Testis (tissue), 5 donors: ENCODE measurements at places on chromosomes 7 and 10.

DNA sequence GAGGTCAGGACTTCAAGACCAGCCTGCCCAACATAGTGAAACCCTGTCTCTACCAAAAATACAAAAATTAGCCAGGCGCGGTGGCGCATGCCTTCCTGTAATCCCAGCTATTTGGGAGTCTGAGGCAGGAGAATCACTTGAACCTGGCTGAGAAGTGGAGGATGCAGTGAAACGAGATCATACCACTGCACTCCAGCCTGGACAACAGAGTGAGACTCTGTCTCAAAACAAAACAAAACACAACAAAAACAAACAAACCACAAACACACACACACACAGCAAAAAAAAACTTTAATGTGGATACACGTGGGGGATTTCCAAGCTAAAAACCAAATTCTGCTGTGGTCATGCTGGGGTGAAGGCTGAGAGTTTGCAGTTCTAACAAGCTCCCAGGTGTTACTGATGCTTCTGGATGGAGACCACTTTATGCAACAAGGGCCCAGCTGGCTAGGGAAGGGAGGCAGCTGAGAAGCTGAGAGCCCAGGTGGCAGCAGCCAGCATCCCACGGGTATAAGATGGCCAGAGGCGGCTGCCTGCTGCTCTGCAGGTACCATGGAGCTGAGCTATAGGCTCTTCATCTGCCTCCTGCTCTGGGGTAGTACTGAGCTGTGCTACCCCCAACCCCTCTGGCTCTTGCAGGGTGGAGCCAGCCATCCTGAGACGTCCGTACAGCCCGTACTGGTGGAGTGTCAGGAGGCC lies at the start of gene ZP3:
Gene ZP3 (plus strand): TSS at position 538 of the 699 bp plus-strand sequence. CDS start 15 bp downstream, at position 553.
- DNase-seq: no peak
- no peaks in the 10 kb centered on the region for H3K36me3 ChIP-seq
- H3K4me1 ChIP-seq: no peaks in the 10 kb centered on the region
- H3K4me3 ChIP-seq: no peak within 1 kb of the TSS

- no peak overlapping the region for H3K4me3 ChIP-seq
- H3K27me3 ChIP-seq: no peaks in the 10 kb centered on the region
- DNase-seq: no peak
- H3K36me3 ChIP-seq: no peaks in the 10 kb centered on the region
- H3K4me1 ChIP-seq: no peaks in the 10 kb centered on the region
- no peak overlapping the region for H3K27ac ChIP-seq
Measured at GRCh38 chr7:81419731-81420130, 350.1 kb downstream of the HGF start.

GRCh38 chr10:639001-639750 lies 50.3 kb downstream of the DIP2C start:
- no peak for DNase-seq
- H3K27ac ChIP-seq: no peak overlapping the region
- H3K36me3 ChIP-seq: no peaks in the 10 kb centered on the region
- H3K27me3 ChIP-seq: no peaks in the 10 kb centered on the region

DNA sequence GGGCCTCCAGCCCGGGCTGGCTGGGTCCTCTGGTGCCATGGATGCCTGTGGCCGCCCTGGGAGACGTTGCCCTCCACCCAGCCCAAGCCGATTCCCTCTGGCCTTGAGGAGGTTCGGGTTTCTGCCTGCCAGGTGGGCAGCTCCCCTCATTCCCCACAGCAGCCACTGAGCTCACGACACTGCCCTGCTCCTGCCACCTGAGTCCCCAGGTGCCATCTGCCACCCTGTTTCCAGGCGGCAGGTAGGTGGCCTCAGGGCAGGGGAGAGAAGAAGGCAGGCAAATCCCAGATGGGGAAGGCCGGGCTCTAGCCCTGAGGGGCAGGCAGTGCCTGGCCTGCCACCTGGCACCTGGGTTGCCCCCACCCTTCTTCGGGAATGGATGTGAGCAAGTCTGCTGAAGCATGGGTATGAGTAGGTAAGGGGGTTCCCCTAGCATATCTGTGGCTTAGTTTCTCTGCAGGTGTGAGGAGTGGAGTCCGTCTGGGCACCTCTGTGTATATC lies 92.2 kb upstream of the PPIF start:
- H3K27me3 ChIP-seq: no peaks in the 10 kb centered on the region
- no peak for DNase-seq
- H3K36me3 ChIP-seq: no peaks in the 10 kb centered on the region
- no peaks in the 10 kb centered on the region for H3K4me1 ChIP-seq
- H3K27ac ChIP-seq: no peak overlapping the region

DNA sequence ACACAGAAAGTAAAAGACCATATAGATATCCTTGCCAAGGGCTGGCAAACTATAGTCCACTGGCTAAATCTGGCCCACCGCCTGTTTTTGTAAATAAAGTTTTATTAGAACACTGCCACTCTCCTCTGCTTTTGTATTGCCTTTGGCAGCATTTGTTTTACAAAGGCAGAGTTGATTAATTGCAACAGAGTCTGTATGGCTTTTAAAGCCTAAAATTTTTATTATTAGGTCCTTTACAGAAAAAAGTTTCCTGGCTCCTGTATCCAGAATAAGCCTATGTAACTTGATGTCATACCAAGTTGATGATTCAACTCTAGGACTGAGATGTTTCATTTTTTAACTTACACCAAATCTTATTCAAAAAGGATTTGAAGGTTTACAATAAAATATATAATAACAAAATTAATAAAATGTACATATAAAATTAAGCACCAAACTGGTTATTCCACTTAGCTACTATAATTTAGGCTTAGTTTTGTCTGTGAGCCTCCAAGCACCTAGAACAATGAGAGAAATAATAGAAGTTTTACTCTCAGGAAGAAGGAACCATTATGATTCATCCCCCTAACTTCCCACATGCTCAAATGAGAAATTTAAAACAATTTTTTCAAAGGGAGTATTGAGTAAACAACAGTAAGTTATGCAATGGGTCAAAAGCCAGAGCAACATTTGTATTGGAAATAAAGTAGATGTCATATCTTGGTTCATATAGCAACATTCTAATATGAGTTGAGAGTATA lies 31.9 kb downstream of the CPED1 start:
- H3K4me3 ChIP-seq: no peak overlapping the region
- H3K36me3 ChIP-seq: no peaks in the 10 kb centered on the region
- no peak overlapping the region for H3K27ac ChIP-seq
- no peaks in the 10 kb centered on the region for H3K27me3 ChIP-seq
- H3K4me1 ChIP-seq: peaks cover 8% of the 10 kb centered on the region

- H3K27me3 ChIP-seq: no peaks in the 10 kb centered on the region
- no peak overlapping the region for H3K27ac ChIP-seq
- H3K4me1 ChIP-seq: no peaks in the 10 kb centered on the region
- no peaks in the 10 kb centered on the region for H3K36me3 ChIP-seq
- DNase-seq: no peak
Measured at GRCh38 chr10:17443707-17444387, 10.5 kb downstream of the ST8SIA6 start.

GRCh38 chr10:5503477-5503835 lies 4.1 kb upstream of the CALML5 start:
- H3K27ac ChIP-seq: no peak overlapping the region
- DNase-seq: no peak
- no peaks in the 10 kb centered on the region for H3K27me3 ChIP-seq
- no peaks in the 10 kb centered on the region for H3K4me1 ChIP-seq
- no peaks in the 10 kb centered on the region for H3K36me3 ChIP-seq

- no peak overlapping the region for H3K27ac ChIP-seq
- no peaks in the 10 kb centered on the region for H3K27me3 ChIP-seq
- no peak for DNase-seq
- no peaks in the 10 kb centered on the region for H3K36me3 ChIP-seq
- H3K4me1 ChIP-seq: peaks cover 6% of the 10 kb centered on the region
Measured at GRCh38 chr10:126932516-126932915, 27.3 kb downstream of the DOCK1 start.

DNA sequence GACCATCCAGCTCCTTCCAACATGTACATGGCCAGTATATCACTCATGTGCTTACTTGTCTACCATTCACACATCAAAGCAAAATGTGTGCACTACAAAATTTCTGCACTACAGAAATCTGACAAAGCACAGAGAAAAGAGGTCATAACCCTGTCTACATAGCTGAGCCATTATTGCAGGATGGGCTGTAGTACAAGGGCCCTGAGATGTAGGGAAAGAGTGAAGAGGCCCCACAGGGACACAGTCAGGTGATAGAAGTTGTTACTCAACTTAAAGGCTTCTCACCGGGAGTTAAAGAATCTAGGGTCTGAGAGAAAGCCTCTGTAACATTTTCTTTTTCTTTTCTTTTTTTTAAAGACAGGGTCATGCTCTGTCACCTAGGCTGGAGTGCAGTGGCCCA lies 17.5 kb downstream of the AVPI1 start:
- no peak for DNase-seq
- H3K27ac ChIP-seq: no peak overlapping the region
- H3K4me3 ChIP-seq: no peak overlapping the region
- no peaks in the 10 kb centered on the region for H3K36me3 ChIP-seq
- H3K4me1 ChIP-seq: peaks cover 13% of the 10 kb centered on the region

DNA sequence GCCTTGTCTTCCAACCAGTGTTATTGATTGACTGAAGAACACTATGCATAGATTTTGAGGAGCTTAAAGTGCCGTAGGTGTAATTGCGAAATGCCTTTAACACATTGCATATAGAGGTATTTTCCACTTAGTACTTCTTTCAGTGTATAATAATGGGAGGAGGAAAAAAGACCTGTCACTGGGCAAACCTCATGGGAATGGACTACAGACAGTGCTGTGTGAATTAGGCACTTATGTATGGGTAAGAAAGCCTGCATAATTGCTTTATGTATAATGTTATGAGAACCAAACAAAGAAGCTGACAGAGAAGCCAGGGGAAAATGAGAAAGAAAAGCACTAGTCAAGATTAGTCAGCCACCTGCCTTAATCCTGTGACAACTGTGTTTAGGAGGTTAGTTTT lies 12.4 kb upstream of the SCRN1 start:
- no peaks in the 10 kb centered on the region for H3K27me3 ChIP-seq
- no peak overlapping the region for H3K27ac ChIP-seq
- DNase-seq: no peak
- H3K4me1 ChIP-seq: no peaks in the 10 kb centered on the region

GRCh38 chr7:127578036-127578684 lies 7.2 kb downstream of the GCC1 start:
- peaks cover 19% of the 10 kb centered on the region for H3K4me1 ChIP-seq
- H3K27me3 ChIP-seq: no peaks in the 10 kb centered on the region
- no peak for DNase-seq
- no peak overlapping the region for H3K27ac ChIP-seq

DNA sequence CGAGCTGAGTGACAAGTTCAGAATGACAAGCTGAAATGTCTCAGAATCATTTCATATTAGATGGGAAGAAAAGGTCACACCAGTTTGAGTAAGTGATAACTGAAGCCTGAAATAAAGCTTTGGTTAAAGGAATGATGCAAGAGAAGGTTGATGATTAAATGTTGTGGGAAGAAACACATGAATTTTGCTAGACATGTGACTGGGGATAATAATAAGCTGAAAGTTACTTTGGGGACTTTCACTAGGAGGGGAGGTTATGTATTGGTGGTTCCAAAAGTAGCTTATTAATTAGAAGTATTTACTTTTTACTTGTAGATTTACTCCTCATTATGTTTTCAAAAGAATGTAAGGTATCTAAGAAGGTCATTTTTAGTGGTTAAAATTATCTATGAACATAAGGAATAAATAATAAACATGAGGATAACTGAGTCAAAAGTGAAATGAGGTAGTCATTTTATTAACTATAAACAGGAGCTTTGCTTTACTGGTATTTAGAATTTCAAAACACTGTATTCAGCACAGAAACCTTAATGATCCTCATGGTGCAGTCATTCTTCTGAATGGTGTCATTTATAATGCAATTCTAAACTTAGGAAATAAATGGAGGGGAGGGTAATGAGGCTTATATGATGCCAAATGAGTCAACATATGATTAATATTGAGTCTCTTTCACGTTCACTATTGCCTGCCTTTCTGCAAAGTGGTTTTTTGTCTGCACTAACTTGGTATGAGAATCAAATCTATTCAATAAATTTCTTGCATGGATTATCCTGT lies 63.7 kb downstream of the PRKG1 start:
- no peaks in the 10 kb centered on the region for H3K27me3 ChIP-seq
- no peaks in the 10 kb centered on the region for H3K36me3 ChIP-seq
- no peak overlapping the region for H3K27ac ChIP-seq
- no peak overlapping the region for H3K4me3 ChIP-seq

GRCh38 chr7:21355406-21355874 lies 72.4 kb upstream of the SP4 start:
- no peaks in the 10 kb centered on the region for H3K36me3 ChIP-seq
- no peak overlapping the region for H3K4me3 ChIP-seq
- H3K27ac ChIP-seq: no peak overlapping the region
- no peak for DNase-seq
- no peaks in the 10 kb centered on the region for H3K27me3 ChIP-seq

DNA sequence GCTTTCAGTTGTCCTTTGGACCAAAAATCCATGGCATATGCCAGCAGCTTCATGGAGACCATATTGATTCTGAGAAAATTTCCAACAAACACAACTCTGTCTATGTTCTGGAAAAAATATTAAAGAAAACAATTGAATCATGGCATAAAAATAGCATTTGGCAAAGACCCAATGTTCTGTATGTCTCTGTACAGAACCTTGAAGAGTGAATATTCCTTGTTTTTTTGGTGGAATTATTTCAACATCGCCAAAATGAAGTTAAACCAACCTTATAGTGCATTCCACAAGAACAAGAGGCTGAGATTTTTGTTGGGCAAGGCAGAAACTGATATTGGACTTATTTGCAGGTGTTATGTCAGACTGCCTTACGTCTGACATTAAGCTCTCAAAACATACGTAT lies 53.3 kb upstream of the SLC16A12 start:
- H3K27me3 ChIP-seq: no peaks in the 10 kb centered on the region
- DNase-seq: no peak
- H3K4me1 ChIP-seq: no peaks in the 10 kb centered on the region
- H3K36me3 ChIP-seq: no peaks in the 10 kb centered on the region
- no peak overlapping the region for H3K4me3 ChIP-seq

DNA sequence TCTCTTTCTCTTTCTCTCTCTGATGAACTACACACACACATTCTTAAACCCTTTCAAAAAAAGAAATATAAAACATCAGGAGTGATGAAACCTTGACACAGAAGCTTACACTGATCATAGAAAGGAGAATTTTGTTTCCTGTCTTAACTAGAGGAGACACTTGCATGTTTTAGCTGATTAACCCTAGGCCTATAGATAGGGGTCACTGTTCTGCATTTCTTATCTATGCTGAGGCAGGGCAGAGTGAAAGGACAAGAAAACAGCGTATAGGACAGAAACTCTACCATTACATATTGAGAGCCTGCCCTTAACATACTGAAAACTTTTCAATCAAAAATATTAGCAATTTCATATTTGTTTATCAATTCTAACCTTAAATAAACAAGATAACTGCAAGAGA lies 680.6 kb upstream of the MBL2 start:
- no peak overlapping the region for H3K4me3 ChIP-seq
- no peaks in the 10 kb centered on the region for H3K36me3 ChIP-seq
- DNase-seq: no peak
- H3K27ac ChIP-seq: no peak overlapping the region
- no peaks in the 10 kb centered on the region for H3K4me1 ChIP-seq
- no peaks in the 10 kb centered on the region for H3K27me3 ChIP-seq

- H3K27ac ChIP-seq: no peak overlapping the region
- H3K27me3 ChIP-seq: no peaks in the 10 kb centered on the region
- H3K4me1 ChIP-seq: no peaks in the 10 kb centered on the region
- H3K36me3 ChIP-seq: no peaks in the 10 kb centered on the region
Measured at GRCh38 chr7:38040831-38041230, 120.4 kb downstream of the EPDR1 start.
